ENCODE measurements at places on chromosomes 4 and X.
A peak's percentile ranks its signal among the peaks of the same experiment; 100 is the strongest.

- no peak for DNase-seq
Measured at GRCh38 chr4:135411251-135411650, 1209.7 kb upstream of the PABPC4L start.

- DNase-seq: no peak
Measured at GRCh38 chr4:140358281-140358680, 15.2 kb upstream of the SCOC start.

DNA sequence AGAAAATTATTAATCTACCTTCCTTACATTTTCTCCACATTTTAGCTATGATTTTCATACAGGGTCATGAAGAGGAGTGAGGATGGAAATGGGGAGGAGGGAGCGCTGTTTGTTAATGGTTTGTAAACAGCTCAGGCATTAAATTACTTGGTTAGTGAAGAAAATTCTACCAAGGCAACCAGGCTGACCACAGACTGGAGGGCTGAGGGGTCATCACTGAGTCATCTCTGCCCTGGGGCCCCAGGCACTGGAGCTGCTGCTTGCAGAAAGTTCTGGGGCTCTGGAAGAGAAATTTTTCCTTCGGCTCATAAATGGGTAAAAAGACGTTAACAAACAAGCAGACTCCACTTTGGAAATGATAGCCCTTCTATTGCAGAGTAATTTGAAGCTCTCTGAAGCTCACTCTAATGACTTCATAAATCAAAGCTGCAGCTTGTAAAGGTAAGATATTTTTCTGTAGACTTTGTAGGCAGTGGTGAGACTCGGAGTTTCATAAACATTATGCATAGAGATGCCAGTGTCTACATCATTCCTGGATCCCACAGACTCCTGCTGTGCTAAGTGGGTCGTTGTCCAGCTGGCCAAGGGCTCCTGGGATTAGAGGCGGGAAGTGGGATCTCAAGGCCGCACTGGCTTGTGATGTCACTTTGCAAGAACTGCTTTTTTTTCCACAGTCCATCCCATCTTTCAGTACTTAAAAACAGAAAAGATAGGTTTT is 159.6 kb downstream of the PTTG2 start:
- DNase-seq: no peak

GRCh38 chr4:55407119-55407518 is 11.4 kb downstream of the TMEM165 start:
- DNase-seq: no peak

DNA sequence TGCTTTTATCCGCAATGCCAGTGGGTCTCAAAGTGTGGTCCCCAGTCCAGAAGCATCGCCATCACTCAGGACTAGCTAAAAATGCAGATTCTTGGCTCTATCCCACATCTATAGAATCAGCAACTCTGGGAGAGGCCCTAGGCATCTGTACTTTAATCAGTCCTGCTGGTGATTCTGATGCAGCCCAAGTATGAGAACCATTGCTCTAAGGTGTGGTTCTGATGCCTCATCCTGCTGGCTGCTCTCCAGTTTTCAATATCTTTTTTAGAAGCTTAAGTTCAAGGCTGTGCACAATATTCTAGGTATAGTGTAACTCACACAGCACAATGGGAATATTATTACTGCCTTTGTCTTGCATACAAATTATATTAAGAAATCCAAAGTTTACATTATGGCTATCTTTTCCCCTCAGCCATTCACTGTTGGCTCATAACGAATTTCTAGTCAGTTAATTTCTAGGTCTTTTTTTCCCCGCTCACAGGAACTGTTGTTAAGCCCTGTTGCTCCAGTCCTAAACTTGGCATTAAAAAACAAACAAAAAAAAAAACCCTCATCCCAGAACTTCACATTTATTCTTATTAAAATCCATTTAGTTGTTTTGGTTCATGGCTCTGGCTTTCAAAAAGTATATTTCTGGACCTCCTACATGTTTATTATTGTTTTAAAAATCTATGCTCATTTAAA is 109.1 kb downstream of the PHEX start:
- no peak for DNase-seq

- no peak for DNase-seq
Measured at GRCh38 chr4:94225449-94225848, 17.8 kb downstream of the SMARCAD1 start.

DNA sequence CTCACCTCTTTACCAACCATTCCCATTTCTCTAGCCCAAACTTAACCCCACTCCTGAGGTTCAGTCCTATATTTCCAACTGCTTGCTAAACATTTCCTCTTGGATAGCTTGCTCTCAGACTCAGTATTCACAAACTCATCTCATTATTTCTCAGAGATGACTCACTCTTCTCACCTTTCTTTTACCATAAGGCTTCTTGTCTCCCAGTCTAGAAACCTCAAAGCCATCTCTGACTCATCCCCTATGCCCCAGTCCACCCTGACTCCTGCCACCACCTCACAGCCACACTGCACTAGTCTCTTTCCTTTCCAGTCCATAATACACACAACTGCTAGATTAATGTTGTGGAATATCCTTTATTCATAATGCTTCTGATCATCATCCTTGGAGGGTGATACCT is 4.8 kb downstream of the FRMPD3 start:
- no peak for DNase-seq

DNA sequence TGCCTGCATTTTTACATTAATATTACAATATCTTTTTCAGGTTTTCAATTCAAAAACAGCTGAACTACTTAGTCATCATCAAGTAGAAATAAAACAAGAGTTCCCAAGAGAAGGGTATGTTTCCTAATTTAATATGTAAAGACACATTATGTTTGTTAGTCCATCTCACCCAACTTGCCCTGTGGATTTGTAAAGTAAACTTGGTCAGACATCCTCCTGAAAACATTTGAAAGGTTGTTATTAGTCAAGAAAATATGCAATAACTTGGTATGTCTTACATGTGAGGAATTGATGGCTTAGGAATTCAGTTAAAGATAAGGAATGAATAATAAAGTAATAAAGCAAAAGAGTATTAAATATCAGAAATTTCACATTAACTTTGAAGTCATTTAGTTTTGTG is 12.2 kb downstream of the GK start:
- no peak for DNase-seq

DNA sequence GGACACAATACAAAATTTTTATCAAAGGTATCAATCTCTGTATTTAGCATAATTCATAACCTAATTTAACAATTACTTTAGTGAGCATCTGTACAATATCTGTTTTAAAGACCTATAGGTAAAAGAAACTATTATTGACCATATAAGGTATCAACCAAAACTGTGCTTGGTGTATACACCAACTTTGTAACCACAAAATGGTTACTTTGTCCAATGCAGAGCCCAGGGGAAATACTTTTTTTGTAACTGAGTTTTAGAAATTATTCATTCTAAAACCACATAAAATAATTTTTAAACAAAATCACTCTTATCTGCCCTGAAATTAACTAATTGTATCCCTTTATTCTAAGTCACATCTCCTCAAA is 5.0 kb downstream of the CXXC4 start:
- DNase-seq: no peak

DNA sequence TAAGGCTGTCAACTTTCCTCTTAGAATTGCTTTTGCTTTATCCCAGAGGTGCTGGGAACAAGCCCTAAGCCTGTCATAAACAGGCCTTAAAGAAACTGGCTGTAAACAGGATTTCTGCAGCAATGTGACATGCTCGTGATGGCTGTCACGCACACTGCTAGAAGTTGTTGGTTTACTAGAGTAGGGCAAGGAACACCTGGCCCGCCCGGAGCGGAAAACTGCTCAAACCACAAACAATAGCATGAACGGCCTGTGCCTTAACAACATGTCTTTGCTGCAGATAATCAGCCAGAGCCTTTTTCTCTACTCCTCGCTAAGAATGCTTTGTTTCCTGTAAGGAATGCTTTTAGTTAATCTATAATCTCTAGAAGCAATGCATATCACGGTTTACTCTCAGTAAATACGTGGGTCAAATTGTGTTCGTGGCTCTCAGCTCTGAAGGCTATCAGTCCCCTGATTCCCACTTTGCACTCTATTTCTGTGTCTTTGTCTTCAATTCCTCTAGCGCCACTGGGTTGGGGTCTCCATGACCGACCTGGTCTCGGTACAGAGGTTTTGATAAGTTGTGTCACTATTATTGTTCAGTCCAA is 318.3 kb downstream of the GLUD2 start:
- DNase-seq: no peak

- DNase-seq: no peak
Measured at GRCh38 chr4:80307183-80307735, 28.3 kb upstream of the CFAP299 start.

DNA sequence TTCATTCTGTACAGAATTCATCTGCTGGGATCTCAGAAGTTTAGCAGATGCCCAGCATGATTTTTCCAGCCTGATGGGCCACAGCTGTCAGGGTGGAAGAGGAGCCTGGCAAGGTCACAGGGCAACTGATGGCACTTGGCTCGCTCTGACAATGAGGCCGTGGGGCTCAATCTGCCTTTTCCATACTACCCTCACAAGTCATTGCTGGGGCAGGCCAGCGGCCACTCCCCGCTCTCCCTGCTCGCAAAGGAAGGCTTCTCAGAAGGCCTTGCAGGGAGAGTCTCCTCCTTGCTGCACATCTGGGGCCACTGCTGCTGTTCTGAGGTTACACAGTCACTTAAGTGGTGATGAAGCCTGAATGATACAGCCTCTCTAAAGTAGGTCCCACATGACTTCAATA is 349.1 kb downstream of the NR3C2 start:
- no peak for DNase-seq

DNA sequence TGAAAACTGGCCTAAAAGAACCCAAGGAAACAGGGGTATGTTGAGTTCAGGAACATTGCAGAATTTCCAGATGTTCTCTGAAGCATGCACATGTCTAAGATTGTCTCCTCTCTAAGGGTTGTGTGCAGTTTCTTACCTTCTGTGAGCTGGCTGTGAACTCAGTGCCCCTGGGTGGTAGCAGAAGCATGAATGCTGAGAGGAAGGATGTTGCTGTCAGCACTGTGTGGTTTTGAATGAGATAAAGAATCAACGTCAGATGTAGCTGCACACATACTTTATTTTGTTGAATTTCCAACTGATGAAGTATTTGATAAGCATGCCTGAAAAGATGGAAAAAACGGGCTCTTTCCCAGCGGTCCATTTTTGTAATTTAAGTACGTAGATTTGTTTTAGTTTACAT is 23.8 kb upstream of the CD38 start:
- no peak for DNase-seq

DNA sequence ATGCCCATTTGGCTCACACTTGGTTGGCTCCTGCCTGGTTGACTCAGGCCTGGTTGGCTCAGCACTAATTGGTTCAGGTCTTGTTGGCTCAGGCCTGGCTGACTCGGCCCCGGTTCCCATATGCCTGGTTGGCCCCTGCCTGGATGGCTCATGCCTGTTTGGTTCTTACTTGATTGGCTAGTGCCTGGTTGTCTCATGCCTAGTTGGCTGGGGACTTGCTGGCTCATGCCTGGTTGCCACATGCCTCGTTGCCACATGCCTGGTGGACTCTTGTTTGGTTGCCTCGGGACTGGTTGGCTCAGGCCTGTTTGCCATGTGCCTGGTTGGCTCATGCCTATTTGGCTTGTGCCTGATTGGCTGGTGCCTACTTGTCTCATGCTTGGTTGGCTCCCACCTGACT is 103.7 kb downstream of the APOOL start:
- no peak for DNase-seq

DNA sequence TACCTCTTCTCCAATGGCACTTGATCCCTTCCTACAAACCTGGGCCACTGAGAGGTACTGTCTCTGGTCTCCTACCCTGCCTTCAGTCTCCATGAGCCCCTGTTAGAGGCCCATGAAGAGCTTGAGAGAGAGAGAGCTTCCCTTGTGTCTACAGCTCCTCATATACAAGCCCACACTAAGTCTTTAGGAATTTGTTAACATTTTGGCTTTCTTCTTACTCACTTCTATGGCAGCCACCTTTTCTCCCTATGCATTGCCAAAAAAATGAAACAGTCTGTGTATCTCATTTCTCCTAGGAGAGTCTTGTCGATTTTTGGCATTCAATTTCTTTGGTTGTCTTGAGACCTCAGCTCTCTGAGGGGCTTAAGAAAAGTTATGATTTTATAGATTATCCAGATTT is 90.9 kb upstream of the LNX1 start:
- no peak for DNase-seq

DNA sequence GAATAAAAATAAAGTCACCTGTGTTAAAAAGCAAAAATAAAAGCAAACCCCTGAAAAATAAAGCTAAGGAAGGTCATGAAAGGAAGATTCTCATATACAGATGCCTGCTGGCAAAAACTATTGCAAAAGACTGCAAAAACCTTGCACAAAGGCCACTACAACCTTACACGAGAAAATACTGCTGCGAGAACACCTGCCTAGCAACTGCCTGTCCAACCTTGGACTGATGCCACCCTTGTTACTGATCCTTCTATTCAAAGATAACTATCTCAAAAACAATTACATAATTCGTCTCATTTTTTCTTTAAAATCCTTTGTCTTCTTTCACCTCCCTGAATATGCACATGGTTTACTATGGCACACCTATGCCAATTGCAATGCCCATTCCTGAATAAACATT is 49.6 kb downstream of the SLC2A9 start:
- DNase-seq: peak; percentile 12

- DNase-seq: no peak
Measured at GRCh38 chrX:69226459-69227158, 61.4 kb upstream of the PJA1 start.

GRCh38 chr4:80107374-80107773 is 34.3 kb upstream of the ANTXR2 start:
- DNase-seq: no peak

GRCh38 chrX:45196701-45197100 is 4.0 kb downstream of the DIPK2B start:
- no peak for DNase-seq

GRCh38 chrX:46733226-46733625 is 25.7 kb downstream of the SLC9A7 start:
- DNase-seq: no peak

- DNase-seq: peak; percentile 13
Measured at GRCh38 chrX:15563056-15563455, 37.7 kb downstream of the ACE2 start.

DNA sequence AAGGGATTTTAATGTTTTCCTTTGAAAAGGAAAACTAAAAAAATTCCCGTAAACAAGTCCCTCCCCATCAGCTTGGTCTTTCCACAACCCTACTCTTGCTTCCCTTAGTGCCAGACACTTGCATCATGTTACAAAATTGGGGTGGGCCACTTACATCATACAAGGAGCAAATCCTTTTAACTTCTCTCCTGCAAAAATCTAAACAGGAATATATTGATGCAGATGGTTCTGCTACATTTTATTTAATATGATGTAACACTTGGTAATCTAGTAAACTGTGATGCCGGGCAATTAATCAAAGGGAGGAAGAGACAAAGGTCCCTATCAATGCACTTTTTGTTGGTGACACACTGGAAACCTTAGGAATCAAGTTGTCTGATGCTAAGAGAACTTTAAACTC is 125.3 kb downstream of the UBE2K start:
- DNase-seq: no peak

- no peak for DNase-seq
Measured at GRCh38 chr4:2059046-2059725, at the start of gene NAT8L. NAT8L (plus strand) TSS chr4:2059327; CDS start chr4:2059512, 185 bp downstream.

Measured in small intestine (tissue), 16 donors.